ENCODE measurements at places on chromosomes 13 and 19. TPM values are rescaled to one million over a fixed set of nuclear protein-coding genes. Genes with fewer than 3 reads are reported as not detected.

ATP4B gene
- polyA plus RNA-seq = not detected

NKG7 gene
- polyA plus RNA-seq = 12.2 TPM

NAPSA gene
- 1.7 TPM for polyA plus RNA-seq

MATK gene
- 4.7 TPM for polyA plus RNA-seq

APOE gene
- not detected for polyA plus RNA-seq

DNA sequence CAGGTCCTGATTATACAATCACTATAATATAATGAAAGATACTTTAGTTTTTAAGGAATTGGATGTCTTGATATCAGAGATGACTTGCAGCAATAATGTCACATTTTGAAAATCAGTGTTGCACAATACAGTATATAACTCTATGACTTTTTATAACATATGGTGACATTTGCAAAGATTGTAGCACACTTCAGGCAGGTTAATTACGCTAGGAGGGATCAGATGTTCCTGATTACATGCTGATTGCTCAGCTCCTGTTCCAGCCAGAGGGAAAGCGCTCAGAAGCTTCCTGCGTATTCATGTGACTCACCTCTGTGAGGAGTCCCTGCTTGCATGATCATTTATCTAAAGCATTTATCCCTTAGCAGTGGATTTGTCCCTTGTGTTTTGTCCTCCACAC is 265.6 kb downstream of the GPC5 start:
- no peak overlapping the region for H3K4me3 ChIP-seq
- H3K27ac ChIP-seq = no peak overlapping the region
- H3K4me1 ChIP-seq = no peaks in the 10 kb centered on the region
- DNase-seq = no peak
- no peaks in the 10 kb centered on the region for H3K27me3 ChIP-seq

DNA sequence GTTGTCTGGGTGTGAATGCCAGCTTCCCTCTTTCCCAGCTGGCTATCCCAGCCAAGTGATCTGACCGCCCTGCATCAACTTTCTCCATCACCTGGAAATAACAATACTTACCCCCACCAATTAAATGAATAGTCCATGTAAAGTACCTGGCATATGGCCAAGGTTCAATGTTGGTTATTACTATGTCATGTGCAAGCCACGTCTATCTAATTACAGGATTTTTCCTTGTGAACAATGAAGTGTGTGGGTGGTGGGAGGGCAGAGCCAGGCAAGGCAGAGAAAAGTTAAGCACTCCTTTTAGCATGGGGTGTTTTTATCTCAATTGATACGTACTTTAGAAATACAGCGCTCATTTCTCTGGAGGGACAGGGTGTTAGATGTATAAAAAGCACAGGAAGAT is 121.1 kb downstream of the NHLRC3 start:
- no peak for DNase-seq
- no peaks in the 10 kb centered on the region for H3K36me3 ChIP-seq
- peaks cover 6% of the 10 kb centered on the region for H3K27me3 ChIP-seq
- no peak overlapping the region for H3K4me3 ChIP-seq
- H3K27ac ChIP-seq = no peak overlapping the region

GRCh38 chr13:79681069-79681468 is 200.1 kb downstream of the NDFIP2 start:
- no peak overlapping the region for H3K27ac ChIP-seq
- no peak overlapping the region for H3K4me3 ChIP-seq
- H3K4me1 ChIP-seq = no peaks in the 10 kb centered on the region
- H3K36me3 ChIP-seq = no peaks in the 10 kb centered on the region
- H3K27me3 ChIP-seq = no peaks in the 10 kb centered on the region

GRCh38 chr13:112740502-112741131 is 50.8 kb downstream of the ATP11A start:
- DNase-seq = no peak
- H3K4me3 ChIP-seq = no peak overlapping the region
- H3K27me3 ChIP-seq = no peaks in the 10 kb centered on the region
- no peaks in the 10 kb centered on the region for H3K4me1 ChIP-seq

DNA sequence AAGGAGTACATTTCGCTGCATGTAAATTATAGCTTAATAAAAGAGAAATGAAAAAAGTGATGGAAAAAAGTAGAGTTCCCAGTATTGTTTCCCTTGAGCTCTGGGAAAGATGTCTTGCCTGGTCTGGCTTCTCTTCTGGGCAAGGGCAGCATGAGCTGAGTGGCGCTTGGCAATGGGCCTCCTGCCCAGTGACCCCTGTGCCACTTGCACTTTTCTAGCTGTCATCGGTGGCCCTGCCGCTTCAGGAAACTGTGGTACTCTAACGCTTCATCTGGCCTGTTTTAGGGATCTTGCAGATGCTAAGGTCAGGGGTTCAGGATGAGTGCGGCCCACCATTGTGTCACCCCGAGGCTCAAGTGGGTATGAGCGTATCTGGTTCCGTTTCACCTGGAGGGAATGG is 161.4 kb downstream of the MTUS2 start:
- H3K4me1 ChIP-seq = no peaks in the 10 kb centered on the region
- H3K27ac ChIP-seq = no peak overlapping the region
- H3K36me3 ChIP-seq = no peaks in the 10 kb centered on the region
- no peak overlapping the region for H3K4me3 ChIP-seq
- peaks cover 3% of the 10 kb centered on the region for H3K27me3 ChIP-seq

DNA sequence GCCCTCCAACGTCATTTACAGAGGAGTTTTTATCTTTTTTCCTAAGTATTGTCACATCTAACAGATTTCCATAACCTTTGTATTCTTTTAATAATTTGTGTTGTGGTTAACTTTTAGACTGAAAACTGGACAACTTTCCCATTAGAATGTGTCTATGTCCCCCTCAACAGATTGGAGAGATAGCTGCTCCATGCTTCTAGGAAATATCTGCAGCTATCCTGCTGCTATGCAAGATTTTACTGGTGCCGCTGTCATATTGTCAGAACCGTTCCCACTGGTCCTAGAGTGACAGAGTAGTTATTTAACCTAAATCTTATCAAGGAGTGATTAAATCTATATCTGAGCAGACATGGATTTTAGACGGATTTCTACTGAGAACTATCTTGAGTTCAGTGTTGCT is 130.0 kb downstream of the MAB21L1 start:
- no peaks in the 10 kb centered on the region for H3K36me3 ChIP-seq
- H3K27me3 ChIP-seq = no peaks in the 10 kb centered on the region
- H3K4me1 ChIP-seq = no peaks in the 10 kb centered on the region

DNA sequence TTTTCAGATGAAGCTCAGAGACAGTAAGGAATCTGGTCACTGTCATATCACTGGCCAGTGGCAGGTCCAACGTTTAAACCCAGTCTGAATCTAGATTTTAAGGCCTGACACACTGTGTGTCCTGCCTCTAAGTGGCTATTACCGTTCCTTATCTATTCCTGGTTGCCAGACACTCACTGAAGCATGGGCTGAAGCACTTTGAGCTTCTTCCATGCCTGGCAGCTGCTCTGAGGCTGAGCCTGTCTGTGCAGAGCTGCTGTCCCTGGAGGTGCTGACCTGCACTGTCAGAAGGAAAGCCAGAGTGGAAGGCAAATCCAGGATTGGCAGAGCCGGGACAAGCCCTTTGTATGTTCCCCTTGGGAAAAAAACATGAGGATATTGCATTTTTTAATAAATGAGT is 109.2 kb upstream of the SLC7A1 start:
- no peaks in the 10 kb centered on the region for H3K36me3 ChIP-seq
- H3K4me1 ChIP-seq = no peaks in the 10 kb centered on the region
- H3K27me3 ChIP-seq = peaks cover 8% of the 10 kb centered on the region
- no peak overlapping the region for H3K4me3 ChIP-seq
- no peak for DNase-seq

GRCh38 chr13:113776231-113777125 is 17.5 kb downstream of the TMEM255B start:
- H3K27me3 ChIP-seq = peaks cover 2% of the 10 kb centered on the region
- no peaks in the 10 kb centered on the region for H3K4me1 ChIP-seq
- no peak for DNase-seq

All from CD4-positive, CD25-positive, alpha-beta regulatory T cell (primary cell).